ENCODE measurements at places on chromosomes 4 and X.

- DNase-seq = no peak
These were observed at the start of gene RPS6KA6 for GRCh38 chrX:84187533-84188319. TSS of gene RPS6KA6 (minus strand) at chrX:84188199. CDS start at chrX:84187899, 300 bp downstream.

- DNase-seq = no peak
These were observed 192.8 kb upstream of the BCOR start for GRCh38 chrX:40290517-40290916.

DNA sequence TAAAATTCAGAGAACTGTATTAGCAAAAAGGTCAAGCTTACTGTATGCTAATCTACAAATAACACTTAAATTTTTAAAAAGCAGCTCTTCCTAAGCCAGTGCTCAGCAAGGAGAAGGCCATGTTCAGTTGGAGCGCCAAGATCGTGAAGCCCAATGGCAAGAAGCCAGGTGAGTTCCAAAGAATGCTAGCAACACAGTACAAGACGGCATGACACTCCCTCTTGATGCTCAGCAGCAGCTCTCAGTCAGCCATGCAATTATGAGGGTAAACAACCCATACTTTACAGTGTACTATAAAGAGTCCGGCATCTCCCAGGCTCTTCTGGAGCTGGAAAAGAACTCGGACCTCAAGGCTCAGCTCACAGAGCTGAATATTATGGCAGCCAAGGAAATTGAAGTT, 34.9 kb downstream of the STX18 start:
- DNase-seq = no peak

- no peak for DNase-seq
These were observed 47.6 kb downstream of the POLA1 start for GRCh38 chrX:24741330-24741729.

GRCh38 chrX:149937871-149938426, 342 bp downstream of the EOLA2 start:
- DNase-seq = no peak

GRCh38 chrX:72271812-72272211, 5.2 kb downstream of the RPS4X start:
- DNase-seq = no peak

GRCh38 chr4:22070256-22070655, 121.7 kb upstream of the KCNIP4 start:
- no peak for DNase-seq

DNA sequence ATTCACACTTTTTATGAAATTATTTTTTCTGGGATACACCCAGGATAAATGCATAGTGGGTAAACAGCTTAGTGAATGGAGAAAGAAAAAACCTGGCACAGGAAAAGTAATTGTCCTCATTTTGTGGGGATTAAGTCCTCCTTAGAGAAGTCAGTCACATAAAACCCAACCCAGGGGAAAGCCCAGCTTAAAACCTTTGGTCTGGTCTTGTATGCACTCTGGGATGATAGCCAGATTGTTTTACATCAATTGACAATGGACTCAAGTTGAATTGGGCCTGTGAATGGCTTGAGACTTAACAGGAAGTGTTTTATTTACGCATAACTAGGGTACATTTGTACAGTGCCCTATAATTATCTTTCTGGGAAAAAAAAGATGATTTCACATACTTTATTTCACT, 561.3 kb upstream of the GRIA3 start:
- no peak for DNase-seq

GRCh38 chrX:101676571-101676970, 16.9 kb upstream of the ARMCX2 start:
- DNase-seq = no peak

DNA sequence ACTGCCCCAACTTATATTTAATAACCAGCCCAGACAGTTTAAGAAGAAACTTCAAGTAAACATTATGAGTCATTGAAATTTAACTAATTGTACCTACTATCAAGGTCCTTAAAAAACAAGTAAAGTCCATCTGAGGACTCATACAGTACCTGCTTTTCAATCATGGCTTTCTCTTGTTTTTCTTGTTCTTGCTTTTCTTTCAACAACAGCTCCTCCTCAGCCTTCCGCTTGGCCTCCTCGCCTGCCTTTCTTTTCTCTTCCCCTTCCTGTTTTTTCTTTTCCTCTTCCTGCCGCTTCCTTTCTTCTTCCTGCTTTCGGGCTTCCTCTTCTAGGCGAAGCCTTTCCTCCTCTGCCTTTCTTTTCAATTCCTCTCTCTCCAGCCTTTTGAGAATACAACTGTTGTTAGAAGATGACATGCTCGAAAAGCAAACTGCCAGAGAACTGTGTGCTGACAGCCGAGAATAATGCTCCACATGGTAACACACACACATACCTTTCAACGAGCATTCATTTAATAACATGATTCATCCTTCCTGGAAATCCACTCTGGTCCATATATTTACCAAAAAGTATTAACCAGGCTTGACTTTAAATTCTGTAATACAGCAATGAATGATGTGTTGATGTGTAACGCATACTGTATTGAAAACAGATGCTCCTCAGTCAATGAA, 25.2 kb upstream of the BCLAF3 start:
- no peak for DNase-seq

DNA sequence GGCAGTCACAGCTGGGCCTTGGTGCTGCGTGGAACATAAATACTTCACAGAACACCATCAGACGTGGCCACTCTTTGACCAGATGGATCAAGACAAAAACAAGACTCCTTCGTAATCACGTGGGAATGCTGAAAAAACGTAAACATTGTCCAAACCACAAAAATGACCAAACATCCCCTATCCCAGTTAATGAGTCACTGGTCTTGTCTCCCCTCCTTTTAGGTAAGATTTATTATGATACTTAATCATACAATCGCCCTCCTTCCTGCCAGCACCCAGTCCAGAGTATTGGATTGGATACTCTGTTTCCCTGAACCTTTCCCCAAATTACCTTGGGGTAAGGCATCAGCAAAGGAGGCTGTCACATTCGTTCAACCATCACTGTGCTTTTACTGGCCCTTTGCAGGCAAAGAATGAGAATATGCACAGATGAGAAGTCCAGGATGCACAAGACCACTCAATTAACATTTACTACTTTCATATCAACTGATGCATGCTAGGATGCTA, 601 bp upstream of the TCEANC start:
- no peak for DNase-seq

- no peak for DNase-seq
These were observed 1.8 kb upstream of the GPM6A start for GRCh38 chr4:175813821-175814220.

DNA sequence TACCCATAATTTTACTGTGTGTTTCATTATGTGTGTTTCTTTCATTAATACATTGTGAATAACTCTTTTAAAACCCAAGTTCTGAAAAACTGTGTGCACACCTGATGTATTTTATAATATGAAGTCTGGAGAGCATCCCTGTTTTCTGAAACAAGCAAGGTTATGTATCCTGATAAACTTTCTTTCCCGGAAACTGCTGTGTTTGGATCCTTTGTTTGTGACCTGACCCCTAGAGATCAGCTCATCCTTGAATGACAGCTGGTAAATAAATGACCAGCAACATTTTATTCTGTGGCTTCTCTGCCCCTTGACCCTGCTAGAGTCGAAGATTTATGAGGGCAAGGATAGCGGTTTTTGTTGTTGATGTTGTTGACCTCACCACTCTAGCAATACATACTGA, 535.6 kb upstream of the ZFP42 start:
- no peak for DNase-seq

DNA sequence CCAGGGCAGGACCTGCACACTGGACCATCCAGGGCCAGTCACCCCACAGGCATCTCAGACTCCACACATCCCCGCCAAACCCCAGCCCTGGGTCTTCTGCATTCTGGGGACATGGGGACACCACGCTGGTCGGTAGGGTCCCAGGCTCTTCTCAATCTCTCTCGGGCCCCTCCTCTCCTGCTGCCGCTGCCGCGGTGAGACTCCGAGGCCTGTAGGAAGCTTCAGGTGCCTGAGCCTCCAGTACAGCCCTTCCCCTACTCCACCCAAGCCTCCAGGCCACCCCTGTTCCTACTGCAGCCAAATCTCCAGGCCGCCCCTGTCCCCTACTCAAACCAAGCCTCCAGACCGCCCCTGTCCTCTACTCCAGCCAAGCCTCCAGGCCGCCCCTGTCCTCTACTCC, 5.5 kb upstream of the ASMT start:
- DNase-seq = no peak
